ENCODE measurements at places on chromosomes 5 and 9. TPM values are rescaled to one million over a fixed set of nuclear protein-coding genes. Genes with fewer than 3 reads are reported as not detected.

DNA sequence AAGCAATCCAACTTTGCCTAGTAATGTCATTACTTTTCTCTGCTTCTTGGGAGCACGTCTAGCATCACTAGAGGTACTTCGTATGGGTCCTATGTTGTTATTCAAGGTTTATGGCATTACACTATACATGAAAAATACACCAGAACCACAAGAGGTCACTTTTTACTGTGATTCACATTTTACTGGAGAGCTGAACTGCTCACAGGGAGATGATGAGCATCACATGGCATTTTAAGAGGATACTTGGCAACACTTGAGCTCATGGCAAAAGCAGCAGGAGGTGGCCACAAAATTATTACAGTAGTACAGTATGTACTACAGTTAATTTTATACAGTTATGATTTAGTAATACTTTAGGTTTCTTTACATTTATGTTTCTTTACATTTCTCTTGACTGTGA, 223.4 kb downstream of the PARP8 start:
- no peak for DNase-seq

- DNase-seq: peak; percentile 17
Observed at GRCh38 chr5:78295035-78295961, 800 bp upstream of the AP3B1 start.

DNA sequence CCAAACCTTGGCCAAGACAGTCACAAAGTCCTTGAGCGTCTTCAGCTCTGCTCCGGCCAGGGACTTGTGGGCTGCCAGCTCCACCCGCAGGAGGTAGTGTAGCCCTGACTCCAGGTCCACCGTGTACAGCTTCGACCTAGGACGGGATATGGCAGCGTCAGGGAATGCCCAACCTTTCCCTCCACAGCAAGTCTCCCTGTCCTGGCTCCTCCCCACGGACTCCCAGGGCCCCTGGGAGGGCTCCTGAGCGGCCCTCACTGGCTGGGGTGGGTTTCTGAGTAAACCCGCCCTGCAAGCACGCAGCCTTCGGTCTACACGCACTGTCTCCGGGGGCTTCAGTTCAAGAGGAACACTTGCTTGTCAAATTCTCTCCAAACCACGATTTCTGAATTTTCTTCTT, 13.7 kb upstream of the LHX3 start:
- no peak for DNase-seq

- DNase-seq: no peak
Observed at GRCh38 chr5:59458966-59459729, 434.4 kb downstream of the PDE4D start.

GRCh38 chr5:173829826-173830225, 58.3 kb upstream of the CPEB4 start:
- DNase-seq: peak; percentile 57

DNA sequence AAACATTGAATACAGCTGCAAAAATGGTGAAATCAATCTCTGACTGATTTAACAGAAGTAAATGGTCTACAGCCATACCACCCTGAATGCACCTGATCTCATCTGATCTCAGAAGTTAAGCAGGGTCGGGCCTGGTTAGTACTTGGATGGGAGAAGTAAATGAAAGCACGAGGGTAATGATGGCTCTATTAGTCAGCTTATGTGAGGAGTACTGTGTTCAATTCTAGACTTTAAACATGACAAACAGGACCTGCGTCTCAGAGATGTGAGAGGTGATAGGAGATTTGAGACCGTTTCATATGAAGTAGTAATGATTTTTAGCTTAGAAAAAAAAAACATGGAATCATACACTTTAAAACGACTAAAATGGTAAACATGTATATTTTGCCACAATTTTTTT, 77.1 kb upstream of the SUSD1 start:
- DNase-seq: no peak

DNA sequence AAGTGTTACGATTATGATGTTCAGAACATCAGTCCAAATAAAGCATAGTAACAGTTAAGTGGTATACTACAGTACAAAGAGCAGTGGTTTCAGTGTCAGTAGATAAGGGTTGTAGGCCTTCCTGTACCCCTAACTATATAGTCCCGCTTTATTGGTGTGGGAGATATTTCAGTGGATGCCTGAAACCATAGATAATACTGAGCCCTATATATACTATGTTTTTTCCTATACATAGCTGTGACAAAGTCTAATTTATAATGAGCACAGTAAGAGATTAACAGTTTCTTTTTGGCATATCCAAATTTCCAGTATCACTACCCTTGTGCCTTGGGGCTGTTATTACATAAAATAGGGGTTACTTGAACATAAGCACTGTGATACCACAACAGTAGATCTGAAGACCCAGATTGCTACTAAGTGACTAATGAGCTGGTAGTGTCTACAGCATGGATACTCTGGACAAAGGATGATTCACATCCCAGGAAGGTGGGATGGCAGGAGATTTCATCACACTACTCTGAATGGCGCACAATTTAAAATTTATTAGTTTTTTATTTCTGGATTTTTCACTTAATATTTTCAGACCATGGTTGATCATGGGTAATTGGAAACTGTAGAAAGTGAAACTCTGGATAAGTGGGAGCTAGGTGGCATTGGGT, 119.3 kb downstream of the RPS23 start:
- DNase-seq: no peak

DNA sequence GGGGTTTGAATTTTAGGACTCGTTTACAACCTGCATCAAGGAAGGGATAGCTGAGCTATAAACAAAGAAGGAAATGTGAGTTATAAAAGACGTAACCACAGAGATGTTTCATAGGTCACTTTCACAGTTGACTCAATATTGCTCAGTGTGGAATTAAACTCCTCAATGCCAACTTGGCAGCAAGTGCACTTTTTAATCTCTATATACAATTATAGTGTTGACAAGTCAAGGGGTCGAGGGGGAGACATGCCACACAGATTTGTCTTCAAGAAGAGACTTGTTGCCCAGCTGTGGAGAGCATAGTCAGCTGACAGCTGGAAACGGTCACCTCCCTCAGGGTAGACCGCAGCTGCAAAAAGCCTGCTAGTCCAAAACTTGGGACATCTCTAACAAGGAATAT, 163.4 kb upstream of the DMAC1 start:
- no peak for DNase-seq

GRCh38 chr5:172421020-172421419, 33.3 kb downstream of the SH3PXD2B start:
- no peak for DNase-seq

GRCh38 chr5:123014689-123015088, 21.8 kb downstream of the PPIC start:
- no peak for DNase-seq

DNA sequence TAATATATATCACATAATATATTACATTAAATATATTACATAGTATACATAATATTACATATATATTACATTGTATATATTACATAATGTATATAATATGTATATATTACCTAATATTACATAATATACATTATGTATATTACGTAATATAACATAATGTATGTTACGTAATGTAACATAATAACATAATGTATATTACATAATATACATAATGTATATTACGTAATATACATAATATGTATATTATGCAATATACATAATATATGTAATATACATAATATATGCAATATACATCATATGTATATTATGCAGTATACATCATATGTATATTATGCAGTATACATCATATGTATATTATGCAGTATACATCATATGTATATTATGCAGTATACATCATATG, 19.1 kb downstream of the CYLC2 start:
- DNase-seq: no peak

DNA sequence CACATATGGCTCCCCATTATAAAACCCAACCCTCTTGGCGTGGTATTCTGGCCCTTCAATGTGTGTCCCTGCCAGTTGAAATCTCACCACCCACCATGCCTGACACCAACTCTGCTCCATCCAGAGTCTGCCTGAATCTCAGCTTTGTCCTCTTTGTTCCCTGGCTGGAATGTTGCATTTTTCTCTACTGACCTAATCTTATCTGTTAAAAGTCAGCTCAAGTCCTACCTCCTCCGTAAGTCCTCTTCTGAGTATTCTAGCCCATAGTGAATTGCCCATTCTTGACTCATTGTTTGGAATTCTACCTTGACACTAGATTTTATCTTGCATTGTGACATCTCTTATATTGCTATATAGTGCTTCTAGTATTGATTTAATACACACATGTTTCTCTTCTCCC, 207.1 kb upstream of the VLDLR start:
- DNase-seq: no peak

DNA sequence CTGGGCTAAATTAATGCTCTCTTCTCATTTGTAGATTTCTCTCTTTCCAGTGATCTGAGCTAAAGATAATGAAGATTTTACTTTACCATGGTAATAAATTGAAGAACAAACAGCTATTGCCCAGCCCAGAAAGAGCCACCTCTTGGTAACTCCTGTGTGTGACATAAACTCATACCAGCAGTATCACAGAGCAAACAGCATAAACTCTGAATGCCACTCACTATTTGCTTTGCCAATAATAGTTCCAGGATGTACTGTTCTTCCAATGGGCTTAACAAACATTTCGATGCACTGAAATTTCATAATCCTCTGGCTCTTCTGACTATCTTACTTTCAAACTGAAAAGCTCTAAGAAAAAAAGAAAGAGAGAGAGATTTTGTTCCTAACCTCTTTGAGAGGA, 69.8 kb upstream of the RASEF start:
- no peak for DNase-seq

- DNase-seq: no peak
Observed at GRCh38 chr9:19512103-19512832, 103.5 kb downstream of the ACER2 start.

- DNase-seq: no peak
Observed at GRCh38 chr5:17951392-17952169, 317.3 kb downstream of the TAF11L14 start.

- no peak for DNase-seq
Observed at GRCh38 chr9:130854092-130854491, 19.0 kb downstream of the ABL1 start.

DNA sequence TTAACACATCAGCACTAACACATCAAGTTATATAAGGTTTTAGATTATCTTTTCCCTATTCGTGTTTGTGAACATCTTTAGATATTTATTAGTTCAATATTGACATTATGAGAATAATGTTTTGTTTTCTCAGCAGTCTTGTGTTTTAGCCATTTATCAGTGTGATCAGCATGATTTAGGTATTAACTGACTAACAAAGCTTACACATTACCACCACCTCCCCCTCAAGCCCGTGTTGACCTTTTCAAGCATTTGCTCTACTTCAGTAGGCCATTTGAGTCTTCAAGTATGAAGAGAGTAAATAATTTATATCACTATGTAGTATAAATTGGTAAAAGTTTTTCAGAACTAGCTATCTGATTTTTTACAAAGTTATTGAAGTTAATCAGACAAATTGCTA, 6.9 kb downstream of the PBX3 start:
- no peak for DNase-seq

- no peak for DNase-seq
Observed at GRCh38 chr9:130359819-130360218, 84.9 kb upstream of the ASS1 start.

DNA sequence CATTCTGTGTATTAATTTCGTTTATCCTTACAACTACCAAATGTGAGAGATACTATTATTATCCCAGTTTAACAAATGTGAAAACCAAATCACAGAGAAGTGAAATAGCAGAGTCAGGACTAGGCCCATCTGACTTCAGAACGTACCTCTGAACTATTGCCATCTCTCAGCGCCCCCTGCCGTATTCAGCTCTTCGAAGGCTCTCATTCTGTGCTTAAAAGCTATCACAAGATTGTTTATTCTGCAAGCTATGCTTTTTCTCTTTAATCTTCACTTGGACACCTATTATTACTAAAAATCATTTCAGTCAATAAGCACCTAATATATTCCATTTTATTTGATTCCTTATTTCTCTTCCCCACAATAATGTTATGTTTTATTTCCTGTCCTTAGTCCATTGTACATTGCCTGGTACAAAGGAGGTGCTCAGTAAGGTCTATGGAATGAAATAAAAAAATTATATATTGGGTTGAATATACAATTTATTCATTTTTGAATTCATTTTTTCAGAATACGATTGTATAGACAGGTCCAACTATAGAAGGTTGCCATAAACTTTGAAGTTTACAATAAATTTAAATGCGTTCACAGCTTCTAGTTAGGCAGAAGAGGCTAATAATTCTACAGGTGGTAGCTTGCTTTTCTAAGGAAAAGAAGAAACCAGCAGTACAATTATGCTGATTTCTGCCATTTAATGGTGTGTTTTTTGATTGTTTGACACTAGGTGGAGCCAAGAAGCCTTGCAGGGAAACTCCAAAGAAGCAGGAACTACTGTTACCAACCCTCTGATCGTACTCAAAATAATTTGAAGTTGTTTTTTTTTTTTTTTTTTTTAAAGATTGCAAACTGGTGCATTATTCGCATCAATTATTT, 202.2 kb upstream of the DMRTA1 start:
- DNase-seq: no peak

- DNase-seq: no peak
Observed at GRCh38 chr5:16726538-16726946, 109.7 kb upstream of the RETREG1 start.

DNA sequence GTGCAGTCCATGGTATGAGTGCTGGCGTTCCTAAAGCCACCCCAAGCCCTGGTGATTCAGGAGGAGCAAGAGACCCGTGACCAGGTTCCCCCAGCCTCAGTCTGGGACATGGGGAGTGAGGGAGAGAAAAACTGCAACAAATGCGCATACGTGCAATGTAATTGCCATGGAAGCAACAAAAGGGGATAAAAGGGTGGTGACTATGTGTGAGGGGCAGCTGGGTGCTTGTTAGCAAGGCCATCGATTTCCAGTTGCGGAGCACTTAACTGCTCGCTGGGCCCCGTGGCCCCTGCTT, 709 bp upstream of the SH3PXD2B start:
- no peak for DNase-seq

- no peak for DNase-seq
Observed at GRCh38 chr9:125151730-125152129, 8.4 kb upstream of the SCAI start.

DNA sequence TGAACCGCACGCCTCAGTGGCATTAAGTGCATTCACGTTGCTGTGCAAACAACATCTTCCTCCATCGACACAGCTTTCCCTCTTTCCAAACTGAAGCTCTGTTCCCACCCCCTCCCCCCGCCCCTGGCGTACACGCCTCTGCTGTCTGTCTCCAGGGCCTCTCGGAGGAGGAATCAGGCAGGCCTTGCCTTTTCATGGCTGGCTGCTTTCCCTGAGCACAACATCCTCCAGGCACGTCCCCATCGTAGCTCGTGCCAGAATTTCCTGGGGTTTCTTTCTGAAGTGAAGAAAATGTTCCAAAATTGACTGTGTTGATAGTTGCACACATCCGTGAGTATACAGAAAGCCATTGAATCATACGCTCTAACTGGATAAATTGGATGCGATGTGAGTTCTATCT, 22.3 kb upstream of the TMEM250 start:
- no peak for DNase-seq

Gene ELOVL7
- total RNA-seq: 1.1 TPM

Gene SLC34A3
- not detected for total RNA-seq

Gene OMD
- total RNA-seq: 2.4 TPM

Gene SNCAIP
- total RNA-seq: 3.7 TPM

Gene CFAP157
- total RNA-seq: 0.94 TPM

Gene FXN
- total RNA-seq: 36.0 TPM

Gene CCDC183
- 1.8 TPM for total RNA-seq

Gene SPOCK1
- 65.8 TPM for total RNA-seq

Gene SLC22A4
- 2.1 TPM for total RNA-seq

Gene CTXN3
- total RNA-seq: not detected

Gene PCDHA7
- 0.23 TPM for total RNA-seq

Gene PPIC
- total RNA-seq: 20.3 TPM

Gene ADGRV1
- 526 TPM for total RNA-seq

Gene SPINK4
- total RNA-seq: 12.0 TPM

Gene WNK2
- 5.5 TPM for total RNA-seq
